ENCODE measurements at places on chromosomes 12 and 14. TPM values are rescaled to one million over a fixed set of nuclear protein-coding genes. Genes with fewer than 3 reads are reported as not detected.

- DNase-seq = no peak
Measured at GRCh38 chr12:131208425-131208824, 254.7 kb downstream of the ADGRD1 start.

DNA sequence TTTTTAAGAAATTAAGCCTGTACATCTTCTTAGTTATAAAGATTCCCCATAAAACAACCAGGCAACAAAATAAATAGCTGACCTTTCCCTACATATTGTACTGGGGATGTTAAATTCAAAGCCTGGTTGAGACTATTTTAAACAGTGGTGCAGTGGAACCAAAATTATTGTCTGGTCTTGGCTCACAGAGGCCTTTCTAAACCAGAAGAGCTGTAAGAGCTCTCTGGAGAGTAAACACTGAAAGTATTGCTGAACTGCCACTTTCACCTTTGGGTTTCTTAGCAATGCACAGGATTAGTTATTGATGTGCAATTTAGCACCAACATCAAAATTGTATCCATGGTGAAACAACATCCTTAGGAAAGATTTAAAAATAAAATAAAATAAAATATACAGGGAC lies 20.6 kb downstream of the RACGAP1 start:
- no peak for DNase-seq

The CCDC197 gene
- not detected for total RNA-seq

DNA sequence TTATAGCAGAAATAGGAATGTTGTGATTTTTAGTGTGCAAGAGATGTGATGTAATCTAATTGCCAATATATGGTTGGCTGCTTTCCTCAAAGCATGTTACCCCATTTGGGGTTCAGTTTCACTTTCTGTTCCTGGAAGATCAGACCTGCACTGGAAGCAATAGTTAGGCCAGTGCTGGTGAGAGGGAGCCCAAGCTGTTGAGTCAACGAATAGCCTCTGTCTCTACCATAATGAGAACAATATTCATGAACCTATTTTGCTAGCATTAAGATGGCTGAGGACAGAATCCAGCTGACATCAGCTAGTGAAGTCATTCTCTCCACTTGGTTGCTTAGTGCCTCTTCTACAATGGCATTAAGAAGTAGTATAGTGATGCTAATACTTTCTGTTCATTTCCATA lies 379.9 kb upstream of the DCN start:
- no peak for DNase-seq

GRCh38 chr12:56158926-56159461 lies 835 bp downstream of the MYL6 start:
- no peak for DNase-seq

The HNRNPC gene
- total RNA-seq = 692 TPM

The ANKS1B gene
- 7.6 TPM for total RNA-seq

DNA sequence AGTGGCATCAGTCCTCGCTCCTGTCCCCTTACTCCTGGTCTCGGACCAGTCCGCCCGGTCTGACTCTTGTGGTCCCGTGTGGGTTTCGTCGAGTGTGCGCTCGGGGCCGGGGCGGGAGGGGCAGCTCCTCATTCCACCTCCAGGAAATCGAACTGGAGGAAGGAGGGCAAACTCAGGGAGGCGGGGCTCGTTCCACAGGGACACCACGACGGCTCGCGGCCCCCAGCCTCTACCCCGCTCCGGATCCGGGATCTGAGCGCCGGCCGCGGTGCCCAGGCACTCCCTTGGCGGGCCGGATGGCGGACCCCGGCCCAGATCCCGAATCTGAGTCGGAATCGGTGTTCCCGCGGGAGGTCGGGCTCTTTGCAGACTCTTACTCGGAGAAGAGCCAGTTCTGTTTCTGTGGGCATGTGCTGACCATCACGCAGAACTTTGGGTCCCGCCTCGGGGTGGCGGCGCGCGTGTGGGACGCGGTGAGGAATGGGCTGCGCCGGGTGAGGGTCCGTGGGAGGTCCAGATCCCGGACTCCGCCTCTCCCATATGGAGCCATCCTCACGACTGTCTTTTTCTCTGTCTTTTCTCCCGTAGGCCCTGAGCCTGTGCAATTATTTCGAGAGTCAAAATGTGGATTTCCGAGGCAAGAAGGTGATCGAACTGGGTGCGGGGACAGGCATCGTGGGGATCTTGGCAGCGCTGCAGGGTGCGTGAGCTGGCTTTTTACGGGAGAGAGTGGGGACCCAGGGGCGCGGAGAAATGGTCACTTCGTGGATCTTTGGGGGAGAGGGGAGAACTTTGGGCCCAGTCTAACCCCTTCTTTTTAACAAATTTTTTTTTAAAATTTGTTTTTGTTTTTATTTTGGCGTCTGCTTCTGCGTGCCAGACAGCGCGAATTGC lies at the start of gene EEF1AKMT3:
Gene EEF1AKMT3, plus strand, starts transcription at position 186 of the 894 bp plus-strand sequence. Its CDS starts 111 bp downstream, at position 297.
- peak; percentile 78 for DNase-seq

DNA sequence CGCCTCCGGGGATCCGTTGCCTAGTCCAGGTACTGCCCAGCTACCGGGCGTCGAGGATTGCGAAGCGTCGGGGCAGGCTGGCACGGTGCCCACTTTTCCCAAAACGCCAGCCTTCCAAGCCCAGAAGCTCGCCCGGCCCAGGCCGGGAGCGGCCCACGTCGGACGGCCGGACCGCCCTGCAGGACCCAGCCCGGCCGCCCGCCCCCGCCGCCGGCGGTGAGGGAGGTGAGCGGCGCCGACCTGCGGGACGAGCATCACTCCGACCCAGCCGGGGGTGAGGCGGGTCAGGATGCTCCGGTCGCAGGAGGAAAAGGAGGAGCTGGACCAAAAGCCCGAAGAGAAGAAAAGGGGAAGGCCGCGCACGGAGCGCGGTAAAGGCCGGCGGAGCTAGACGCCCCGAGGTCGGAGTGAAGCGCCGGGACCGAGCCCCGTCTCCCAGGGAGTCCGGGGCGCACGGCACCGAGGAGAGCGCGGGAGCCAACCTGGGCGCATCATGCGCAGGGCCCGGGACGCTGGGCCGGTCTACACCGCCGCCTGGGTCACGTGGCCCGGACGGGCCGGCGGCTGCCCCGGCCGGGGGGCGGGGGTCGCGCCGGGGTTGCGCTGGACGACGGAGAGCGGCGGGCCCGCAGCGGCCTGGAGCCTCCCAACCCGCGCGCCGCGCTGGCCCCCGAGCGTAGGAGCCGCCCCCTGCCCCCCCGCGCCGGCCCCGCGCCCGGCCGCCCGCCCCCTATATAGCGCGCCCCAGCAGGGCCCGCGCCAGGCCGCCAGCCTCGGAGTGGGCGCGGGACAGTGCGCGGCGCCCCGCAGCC lies at the start of gene AQP5:
Gene AQP5, plus strand, starts transcription at position 762 of the 812 bp plus-strand sequence. CDS start 146 bp downstream, outside the sequence.
- no peak for DNase-seq

DNA sequence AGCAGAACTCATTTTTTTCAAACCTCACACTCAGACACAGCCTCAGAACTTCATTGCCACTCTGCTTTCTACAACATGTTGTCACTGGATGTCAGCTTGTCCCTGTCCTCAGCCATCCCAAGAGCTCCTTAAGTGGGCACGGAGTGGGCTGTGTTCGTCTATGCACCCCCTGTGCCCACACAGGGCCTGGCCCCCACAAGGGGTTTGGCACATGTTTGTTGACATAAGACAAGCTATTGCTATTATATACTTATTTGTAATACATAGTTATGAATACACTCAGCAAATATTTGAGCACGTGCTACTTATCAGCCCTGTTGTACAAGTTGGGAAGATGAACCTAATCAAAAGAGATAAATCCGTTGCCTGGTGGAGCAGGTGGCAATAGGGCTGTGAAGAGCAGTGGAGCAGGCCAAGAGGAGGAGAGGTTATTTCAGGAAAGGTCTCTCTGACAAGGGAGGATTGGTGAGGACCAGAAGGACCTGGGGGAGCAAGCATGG lies 4.3 kb upstream of the BDKRB1 start:
- no peak for DNase-seq

DNA sequence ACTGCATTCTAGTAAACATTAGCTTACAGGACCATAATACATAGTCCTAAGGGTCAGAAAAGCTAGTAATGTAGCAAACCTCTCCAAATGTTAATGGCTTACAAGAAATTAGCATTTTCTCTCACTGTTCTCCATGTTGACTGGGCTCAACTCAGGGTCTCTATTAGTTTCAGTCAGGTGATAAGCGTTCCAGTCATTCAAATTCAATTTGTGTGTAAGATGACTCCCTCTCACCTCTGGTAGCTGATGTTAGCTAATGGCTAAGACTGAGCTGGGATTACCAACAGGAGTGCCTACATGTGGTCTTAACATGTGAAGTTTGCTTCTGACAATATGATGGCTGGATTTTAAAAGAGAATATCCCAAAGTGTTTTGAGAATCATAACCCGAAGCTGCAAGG lies 630.5 kb upstream of the USP15 start:
- DNase-seq = no peak

The PLA2G1B gene
- total RNA-seq = not detected

The TMEM52B gene
- 0.68 TPM for total RNA-seq

DNA sequence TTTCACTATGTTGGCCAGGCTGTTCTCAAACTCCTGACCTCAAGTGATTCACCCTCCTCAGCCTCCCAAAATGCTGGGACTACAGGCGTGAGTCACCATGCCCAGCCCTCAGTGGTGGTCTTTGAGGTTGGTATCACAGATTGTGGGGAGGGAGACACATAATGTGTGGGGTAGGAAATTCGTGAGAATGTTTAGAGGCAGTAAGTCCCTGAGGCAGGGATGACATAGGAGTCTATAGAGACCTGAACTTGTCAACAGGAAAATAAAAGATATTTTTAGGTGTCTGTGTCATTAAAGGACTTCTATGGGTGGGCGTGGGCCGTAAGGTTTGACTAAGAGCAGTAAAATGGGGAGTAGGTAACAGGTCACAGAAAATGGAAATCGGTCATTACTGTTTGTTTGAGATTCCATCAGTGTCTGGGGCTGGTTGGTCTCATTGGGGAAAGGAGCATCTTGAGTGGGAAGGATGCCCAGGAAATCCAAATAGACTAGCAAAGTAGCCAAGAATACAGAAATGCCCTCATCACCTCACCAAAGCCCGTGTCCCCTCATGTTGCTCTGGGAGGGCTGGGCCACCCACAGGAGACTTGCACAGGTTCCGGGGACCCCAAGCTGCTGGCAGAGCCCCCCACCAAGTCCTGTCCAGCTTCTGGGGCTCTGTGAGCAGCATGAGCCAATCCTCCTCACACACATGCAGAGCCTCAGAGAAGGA lies 63.6 kb upstream of the BCL2L14 start:
- no peak for DNase-seq

DNA sequence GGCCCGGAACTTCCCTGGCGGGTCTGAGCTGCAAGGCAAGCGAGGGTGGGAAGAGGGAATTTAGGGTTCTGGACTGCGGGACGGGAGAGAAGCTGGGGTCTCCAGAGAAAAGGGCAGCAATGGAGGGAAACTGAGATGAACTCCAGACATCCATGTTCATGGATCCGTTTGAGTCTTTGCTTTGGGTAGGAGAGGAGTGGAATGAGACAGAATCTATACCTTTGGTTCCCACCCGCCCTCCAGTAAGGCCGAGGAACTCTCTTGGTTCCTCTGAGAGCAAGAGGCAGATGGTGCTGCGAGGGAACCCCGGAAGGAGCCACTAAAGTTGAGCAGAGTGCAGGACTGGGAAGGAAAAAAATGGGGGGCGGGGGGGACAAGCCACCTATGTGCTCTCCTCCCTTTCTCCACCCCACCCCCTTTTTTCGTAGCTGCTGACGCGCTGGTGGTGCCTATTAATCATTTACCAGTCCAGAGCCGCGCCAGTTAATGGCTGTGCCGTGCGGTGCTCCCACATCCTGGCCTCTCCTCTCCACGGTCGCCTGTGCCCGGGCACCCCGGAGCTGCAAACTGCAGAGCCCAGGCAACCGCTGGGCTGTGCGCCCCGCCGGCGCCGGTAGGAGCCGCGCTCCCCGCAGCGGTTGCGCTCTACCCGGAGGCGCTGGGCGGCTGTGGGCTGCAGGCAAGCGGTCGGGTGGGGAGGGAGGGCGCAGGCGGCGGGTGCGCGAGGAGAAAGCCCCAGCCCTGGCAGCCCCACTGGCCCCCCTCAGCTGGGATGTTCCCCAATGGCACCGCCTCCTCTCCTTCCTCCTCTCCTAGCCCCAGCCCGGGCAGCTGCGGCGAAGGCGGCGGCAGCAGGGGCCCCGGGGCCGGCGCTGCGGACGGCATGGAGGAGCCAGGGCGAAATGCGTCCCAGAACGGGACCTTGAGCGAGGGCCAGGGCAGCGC lies 1.2 kb downstream of the SSTR1 start:
- peak; percentile 72 for DNase-seq

GRCh38 chr14:61104358-61104757 lies 123.3 kb downstream of the SLC38A6 start:
- DNase-seq = no peak

DNA sequence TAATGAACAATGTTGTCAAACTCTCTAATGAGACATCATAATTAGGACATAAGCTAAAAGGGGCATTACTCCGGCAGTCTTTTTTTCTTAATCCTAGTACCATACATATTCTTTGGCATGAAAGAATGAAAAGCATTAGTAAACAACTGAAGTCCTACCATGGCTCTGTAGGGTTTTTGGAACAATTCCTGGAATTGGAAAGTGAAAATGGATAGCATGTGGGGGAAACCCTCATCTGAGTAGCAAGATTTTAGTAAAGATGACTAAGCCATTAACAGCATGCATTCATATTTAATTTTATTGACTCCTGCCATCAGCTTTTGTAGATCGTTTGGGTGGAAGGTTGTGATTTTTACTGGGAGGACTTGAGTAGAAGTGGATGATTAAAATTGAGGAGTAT lies 216.2 kb upstream of the PDZRN4 start:
- DNase-seq = no peak

DNA sequence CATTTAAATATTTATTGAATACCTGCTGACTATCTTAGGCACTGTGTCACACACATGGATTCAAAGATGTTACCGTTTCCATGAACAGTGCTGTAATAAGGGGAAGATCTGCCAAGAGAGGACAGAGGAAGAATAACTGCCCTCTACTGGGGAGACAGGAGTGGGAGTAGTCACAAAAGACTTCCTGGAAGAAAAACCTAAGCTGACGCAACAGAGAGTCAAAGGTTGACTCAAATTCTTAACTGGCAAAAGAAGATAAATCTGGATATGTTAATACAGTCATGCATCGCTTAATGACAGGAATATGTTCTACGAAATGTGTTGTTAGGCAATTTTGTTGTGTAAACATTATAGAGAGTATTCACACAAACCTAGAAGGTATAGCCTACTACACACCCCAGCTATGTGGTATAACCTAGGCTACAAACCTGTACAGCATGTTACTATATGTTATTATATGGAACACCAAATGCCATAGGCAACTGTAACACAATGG lies 51.5 kb downstream of the DCAF5 start:
- no peak for DNase-seq

GRCh38 chr12:70543444-70543843 lies 93.8 kb downstream of the PTPRB start:
- no peak for DNase-seq

GRCh38 chr12:129788506-129789084 lies 115.2 kb downstream of the TMEM132D start:
- DNase-seq = no peak

- DNase-seq = no peak
Measured at GRCh38 chr12:96172981-96173380, 21.2 kb upstream of the ELK3 start.

DNA sequence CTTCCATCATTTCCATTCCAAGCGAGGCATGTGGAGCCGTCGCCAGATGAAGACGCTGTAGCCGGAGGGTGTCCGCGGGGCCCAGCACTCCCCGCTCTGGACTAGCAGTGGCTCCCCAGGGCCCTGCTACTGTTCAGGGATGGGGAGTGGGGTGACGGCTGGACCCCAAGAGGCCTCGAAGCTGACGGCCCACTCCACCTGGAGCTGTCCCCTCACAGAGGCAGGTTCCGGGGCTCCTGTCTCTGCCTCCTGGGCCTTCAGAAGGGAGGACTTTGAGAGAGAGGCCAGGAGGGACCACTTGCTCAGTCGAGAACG lies 101.6 kb downstream of the B4GALNT3 start:
- DNase-seq = no peak

The CEP170B gene
- total RNA-seq = 51.5 TPM

The NAV3 gene
- 5.6 TPM for total RNA-seq

GRCh38 chr14:77154421-77154820 lies 12.8 kb upstream of the ZDHHC22 start:
- DNase-seq = no peak

Data from type B pancreatic cell (in vitro differentiated cells).